ENCODE measurements at places on chromosomes 3 and 15. TPM values are rescaled to one million over a fixed set of nuclear protein-coding genes. Genes with fewer than 3 reads are reported as not detected.

DCLK3 gene
- 1.7 TPM for total RNA-seq

UROC1 gene
- total RNA-seq, result not detected

GAP43 gene
- total RNA-seq, result not detected

VIPR1 gene
- total RNA-seq, result 1.8 TPM

OXTR gene
- 0.16 TPM for total RNA-seq

CCR8 gene
- not detected for total RNA-seq

DNA sequence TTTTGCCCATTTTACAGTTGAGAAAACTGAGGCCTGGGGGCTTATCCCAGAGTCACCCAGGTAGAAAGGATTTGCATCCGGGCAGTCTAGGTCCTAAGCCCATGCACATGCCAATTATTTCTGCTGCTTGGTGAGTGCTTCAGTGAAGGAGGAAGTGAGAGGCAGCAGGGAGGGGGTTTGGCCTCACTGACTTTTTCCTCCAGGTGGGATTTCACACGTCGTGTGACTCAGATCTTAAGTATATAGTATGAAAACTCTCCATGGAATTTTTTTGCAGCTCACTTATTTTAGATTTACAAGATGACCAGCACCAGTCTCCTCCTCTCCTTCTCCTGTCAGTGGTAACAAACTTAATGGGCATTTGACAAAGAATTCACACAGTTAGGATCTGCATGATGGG is 4.6 kb downstream of the ITGA11 start:
- DNase-seq, result no peak
- peaks cover 8% of the 10 kb centered on the region for H3K4me1 ChIP-seq
- H3K27ac ChIP-seq, result no peak overlapping the region
- no peak overlapping the region for H3K4me3 ChIP-seq
- peaks cover 11% of the 10 kb centered on the region for H3K27me3 ChIP-seq

GRCh38 chr3:139660269-139660668 is 17.5 kb downstream of the NMNAT3 start:
- no peak for DNase-seq
- no peaks in the 10 kb centered on the region for H3K4me1 ChIP-seq
- no peaks in the 10 kb centered on the region for H3K27me3 ChIP-seq

DNA sequence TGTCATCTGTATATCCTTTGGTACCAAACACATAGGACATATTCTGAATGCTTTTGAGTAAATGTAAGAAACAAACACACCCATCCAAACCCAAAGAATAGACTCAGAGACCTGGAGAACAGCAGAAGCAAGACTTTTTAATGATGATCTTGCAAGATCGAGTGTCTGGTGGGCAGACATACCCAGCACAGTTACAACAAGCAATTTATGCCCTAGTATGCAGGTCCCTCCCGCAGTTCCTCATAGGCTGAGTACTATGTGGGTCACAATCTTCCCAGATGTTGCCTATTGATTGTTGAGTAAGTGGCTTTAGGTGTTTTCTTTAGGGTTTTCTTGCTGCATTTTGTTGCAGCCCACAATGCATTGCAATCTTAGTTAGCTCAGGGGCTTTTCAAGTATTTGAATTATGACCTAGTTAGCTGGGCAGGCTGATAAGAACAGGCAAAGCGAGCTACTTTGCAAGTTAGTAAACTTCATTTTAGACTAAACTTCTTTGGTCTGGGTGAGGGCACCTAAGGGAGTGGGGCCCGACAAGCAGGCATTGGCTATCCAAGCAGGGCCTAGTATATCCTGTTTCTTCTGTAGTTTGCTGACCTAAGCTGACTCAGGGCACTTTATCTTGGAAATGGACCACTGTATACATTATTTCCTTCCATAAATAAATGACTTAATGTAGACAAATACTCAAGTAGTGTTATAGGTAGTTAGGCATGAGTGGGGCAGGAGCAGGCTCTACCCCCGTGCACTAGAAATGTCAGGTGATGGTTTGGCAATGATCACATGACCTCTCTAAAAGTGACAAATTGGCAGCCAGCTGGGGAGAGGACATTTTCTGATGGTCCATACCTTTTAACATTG is 87.3 kb upstream of the LIPC start:
- no peak overlapping the region for H3K27ac ChIP-seq
- peaks cover 6% of the 10 kb centered on the region for H3K4me1 ChIP-seq
- no peaks in the 10 kb centered on the region for H3K36me3 ChIP-seq
- DNase-seq, result no peak
- no peak overlapping the region for H3K4me3 ChIP-seq

DNA sequence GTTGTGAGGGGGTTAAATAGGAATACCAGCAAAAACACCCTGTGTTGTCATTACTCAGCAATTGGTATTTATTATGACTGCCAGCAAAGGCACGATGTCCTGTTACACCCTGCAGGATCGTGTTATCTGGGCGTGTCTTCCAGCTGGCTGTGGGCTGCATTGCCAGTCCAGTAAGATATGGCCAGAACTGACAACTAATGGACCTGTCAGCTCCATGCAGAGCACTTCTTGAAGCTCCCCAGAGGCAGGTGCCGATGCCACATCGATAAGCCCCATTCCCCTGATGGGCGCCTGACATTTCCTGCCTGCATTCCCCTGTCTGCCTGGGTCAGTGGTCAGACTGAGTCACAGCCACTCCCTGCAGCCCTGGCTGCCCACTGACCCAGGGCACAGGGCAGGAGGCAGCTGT is 79.7 kb upstream of the RASGRF1 start:
- DNase-seq, result peak; percentile 56
- H3K4me1 ChIP-seq, result peaks cover 9% of the 10 kb centered on the region
- peak overlapping the region; percentile 4 for H3K27ac ChIP-seq
- H3K36me3 ChIP-seq, result no peaks in the 10 kb centered on the region
- H3K4me3 ChIP-seq, result no peak overlapping the region

DNA sequence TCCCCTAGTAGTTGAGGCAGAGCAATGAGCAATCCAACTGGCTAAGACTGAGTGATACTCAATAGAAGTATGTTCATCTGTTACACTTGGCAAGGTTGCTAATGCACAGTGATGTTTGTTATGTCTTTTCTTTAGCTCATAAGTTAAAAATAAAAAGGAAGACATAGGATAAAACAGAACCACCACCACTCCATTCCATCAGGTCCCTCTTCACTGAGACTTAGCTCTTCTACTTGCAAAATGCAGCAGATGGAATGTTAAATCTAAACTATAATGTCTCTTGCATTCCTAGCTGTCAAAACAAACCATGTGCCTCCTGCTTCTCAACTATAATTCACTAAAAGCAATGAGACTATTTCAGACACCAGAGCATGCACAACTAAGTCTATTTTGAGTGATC is 265.6 kb upstream of the UBE2E2 start:
- H3K4me1 ChIP-seq, result peaks cover 10% of the 10 kb centered on the region
- DNase-seq, result no peak
- no peak overlapping the region for H3K4me3 ChIP-seq
- H3K27ac ChIP-seq, result no peak overlapping the region
- no peaks in the 10 kb centered on the region for H3K27me3 ChIP-seq

GRCh38 chr15:61124195-61124594 is 104.9 kb downstream of the RORA start:
- H3K4me1 ChIP-seq, result peaks cover 21% of the 10 kb centered on the region
- H3K36me3 ChIP-seq, result no peaks in the 10 kb centered on the region

DNA sequence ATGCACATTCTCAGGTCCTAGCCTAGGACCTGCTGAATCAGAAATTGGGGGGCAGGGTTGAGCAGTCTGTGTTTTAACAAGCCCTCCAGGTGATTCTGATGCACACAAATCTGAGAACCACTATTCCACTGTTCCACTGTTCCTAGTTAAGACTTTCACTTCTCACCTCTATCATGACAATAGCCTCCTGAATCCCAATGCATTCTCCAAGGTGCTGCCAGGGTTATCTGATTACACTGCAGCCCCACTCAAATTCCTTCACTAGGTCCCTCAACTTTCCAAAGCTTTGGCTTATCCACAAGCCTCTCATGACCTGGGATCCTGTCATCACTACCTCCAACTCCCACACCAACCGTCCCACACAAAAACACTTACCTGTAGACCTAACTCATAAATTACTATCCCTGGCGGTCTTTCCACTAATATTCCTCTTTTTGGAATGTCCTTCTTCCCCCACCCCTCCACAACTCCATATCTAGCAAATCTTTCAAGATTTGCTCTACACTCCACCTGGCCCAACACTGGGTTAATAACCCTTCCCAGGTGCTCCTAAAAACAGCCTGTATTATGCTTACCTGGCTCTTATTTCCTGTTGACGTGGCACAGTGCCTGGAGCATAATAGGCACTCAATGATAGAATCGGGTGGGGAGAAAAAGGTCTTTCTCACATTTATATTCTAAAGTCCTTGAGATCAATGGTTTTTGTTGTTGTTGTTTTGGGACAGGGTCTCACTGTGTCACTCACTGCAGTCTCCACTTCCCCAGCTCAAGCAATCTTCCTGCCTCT is 27.2 kb downstream of the TBL1XR1 start:
- DNase-seq, result no peak
- no peak overlapping the region for H3K4me3 ChIP-seq

DNA sequence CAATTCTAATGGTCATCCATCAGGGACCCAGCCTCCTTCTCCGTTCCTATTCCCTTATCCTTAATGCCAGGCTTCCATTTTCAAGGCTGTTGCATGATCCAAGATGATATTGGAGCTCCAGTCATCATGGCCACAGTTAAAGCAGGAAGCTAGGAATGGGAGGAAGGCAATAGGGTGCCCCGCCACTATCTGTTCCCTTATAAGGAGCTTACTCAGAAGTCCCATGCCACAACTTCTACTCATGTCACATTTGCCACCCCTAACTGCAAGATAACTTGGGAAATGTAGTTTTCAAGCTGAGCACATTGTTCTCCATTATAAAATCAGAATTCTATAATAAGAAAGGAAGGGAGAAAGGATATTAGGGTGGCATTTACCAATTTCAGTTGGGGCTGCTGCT is 38.6 kb upstream of the SPSB4 start:
- no peaks in the 10 kb centered on the region for H3K36me3 ChIP-seq
- H3K27ac ChIP-seq, result no peak overlapping the region
- DNase-seq, result no peak
- peaks cover 6% of the 10 kb centered on the region for H3K4me1 ChIP-seq
- no peak overlapping the region for H3K4me3 ChIP-seq

- DNase-seq, result no peak
- H3K27me3 ChIP-seq, result no peaks in the 10 kb centered on the region
- H3K27ac ChIP-seq, result no peak overlapping the region
- H3K4me1 ChIP-seq, result no peaks in the 10 kb centered on the region
Measured at GRCh38 chr15:64982472-64982871, 7.2 kb downstream of the SPG21 start.

GRCh38 chr3:54120657-54121413 is 1.5 kb upstream of the CACNA2D3 start:
- H3K27ac ChIP-seq, result no peak overlapping the region
- no peaks in the 10 kb centered on the region for H3K27me3 ChIP-seq
- no peaks in the 10 kb centered on the region for H3K36me3 ChIP-seq
- DNase-seq, result peak; percentile 67
- H3K4me1 ChIP-seq, result peaks cover 9% of the 10 kb centered on the region

DNA sequence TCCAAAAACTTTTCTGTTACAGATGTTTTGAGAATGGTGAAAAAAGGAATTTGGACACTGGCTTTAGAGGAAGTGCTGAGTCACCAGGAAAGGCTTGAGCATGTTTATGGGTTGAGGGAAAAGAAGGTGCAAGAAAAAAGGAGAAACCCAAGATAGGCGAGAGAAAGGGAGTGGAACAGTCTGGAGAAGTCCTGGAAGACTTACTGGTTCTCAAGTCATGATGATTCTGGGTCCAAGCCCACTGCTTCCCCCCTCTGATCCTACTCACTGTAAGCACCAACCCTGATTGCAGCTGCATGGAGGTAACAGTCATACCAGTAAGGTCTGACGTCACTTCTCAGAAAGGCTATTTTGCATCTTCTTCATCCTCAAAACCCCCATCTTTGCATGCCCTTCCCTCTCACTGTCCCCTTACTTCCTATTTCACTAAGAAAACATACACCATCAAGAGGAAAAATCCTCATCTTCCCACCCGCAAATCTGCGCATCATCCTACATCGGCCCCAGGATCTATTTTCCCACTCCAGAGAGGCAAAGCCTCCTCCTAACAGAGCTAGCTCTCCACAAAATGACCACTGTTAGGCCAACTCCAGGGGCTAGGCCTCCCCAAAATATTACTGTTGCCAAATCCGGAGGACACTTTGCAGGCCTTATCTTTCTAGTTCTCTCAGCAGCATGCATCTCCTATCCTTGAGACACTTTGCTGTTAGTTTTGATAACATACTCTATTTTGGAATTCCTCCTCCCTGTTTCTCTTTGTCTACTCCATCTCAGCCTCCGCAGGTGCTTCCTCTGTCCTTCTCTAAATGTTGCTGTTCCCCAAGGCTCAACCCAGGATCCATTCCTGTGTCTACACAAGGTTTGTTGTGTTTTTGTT is 3.2 kb upstream of the ATP13A3 start:
- H3K36me3 ChIP-seq, result no peaks in the 10 kb centered on the region
- no peak overlapping the region for H3K27ac ChIP-seq
- DNase-seq, result no peak
- no peak overlapping the region for H3K4me3 ChIP-seq

- H3K4me3 ChIP-seq, result no peak overlapping the region
- no peak overlapping the region for H3K27ac ChIP-seq
- no peaks in the 10 kb centered on the region for H3K36me3 ChIP-seq
- no peak for DNase-seq
- H3K27me3 ChIP-seq, result no peaks in the 10 kb centered on the region
Measured at GRCh38 chr3:32994045-32994444, 42.6 kb downstream of the CCR4 start.

GRCh38 chr15:35095941-35096340 is 10.8 kb upstream of the NANOGP8 start:
- no peaks in the 10 kb centered on the region for H3K27me3 ChIP-seq
- H3K4me1 ChIP-seq, result no peaks in the 10 kb centered on the region
- no peaks in the 10 kb centered on the region for H3K36me3 ChIP-seq
- H3K27ac ChIP-seq, result no peak overlapping the region
